Activated CD4-positive, CD25-positive, alpha-beta regulatory T cell treated with anti-CD3 and anti-CD28 coated beads, Interleukin-2, amount 50 U/mL, for 16 hours (primary cell): ENCODE measurements at places on chromosomes 1 and 21.

DNA sequence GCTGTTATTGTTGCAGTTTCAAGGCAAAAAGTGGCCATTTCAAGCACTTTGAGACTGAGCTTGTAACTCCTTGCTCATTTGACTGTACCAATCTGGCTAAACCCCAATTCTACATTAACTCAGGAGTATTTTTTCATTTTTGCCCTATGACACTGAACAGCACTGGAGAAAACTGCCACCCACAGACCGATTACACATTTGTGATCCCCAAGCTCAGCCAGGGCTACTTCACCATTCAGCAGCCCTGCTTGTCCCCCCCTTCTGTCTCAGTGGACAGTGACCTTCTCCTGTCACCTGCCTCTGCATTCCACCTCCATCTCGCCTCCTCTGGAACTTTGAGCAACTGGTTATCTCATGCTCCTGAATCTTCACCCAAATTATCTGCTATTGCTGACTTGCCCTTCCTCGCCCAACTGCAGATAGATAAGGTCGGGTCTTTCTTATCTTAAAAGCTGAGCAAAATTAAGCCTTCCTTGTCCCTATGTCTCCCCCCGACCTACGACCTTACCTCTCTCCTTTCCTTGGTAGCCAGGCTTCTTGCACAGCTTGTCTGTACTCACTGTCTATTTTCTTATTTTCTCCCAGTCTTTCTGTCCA is 25.3 kb downstream of the SPATA46 start:
- DNase-seq, result no peak

- no peak for DNase-seq
Measured at GRCh38 chr21:17636711-17637110, 24.0 kb upstream of the BTG3 start.

DNA sequence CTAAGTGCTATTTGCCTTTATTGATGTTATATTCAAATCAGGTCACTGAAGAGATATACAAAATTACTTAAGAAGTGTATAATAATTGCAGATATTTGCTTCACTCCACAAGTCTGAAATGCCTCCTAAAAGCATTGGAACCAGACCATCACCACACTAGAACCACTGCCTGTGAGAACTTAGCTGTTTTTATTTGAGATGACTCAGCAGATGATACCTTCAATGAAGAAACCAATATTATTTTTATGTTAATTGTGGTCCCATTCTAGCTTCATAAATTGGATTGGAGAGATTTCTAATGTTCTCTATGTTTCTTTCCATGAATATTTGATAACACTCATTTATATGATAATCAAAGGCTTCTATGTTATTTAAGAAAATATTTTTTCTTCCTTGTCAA is 740.6 kb downstream of the KCNT2 start:
- DNase-seq, result no peak

- no peak for DNase-seq
Measured at GRCh38 chr21:21713651-21714180, 715.5 kb downstream of the NCAM2 start.

DNA sequence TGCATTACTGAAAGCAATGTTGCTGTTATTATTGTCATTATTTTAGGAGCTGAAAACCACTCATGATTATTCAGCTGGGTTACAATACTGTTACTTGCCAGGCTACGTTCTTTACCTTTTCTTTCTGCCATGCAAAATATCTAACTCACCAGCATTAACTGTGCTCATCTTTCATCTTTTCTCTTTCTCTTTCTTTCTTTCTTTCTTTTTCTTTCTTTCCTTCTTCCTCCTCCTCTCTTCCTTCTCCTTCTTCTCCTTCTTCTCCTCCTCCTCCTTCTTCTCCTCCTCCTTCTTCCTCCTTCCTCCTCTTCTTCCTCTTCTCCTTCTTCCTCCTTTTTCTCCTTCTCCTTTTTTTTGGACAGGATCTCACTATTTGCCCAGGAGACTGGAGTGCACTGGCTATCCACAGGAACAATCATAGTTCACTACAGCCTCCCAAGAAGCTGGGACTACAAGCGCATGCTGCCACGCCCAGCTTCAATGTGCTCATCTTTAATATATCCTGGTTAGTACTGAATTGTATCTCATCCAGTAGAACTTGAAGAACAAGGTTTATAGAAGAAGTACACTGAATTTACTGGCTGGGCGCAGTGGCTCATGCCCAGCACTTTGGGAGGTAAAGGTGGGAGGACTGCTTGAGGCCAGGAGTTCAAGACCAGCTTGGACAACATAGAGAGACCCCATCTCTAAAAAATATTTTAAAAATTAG is 6.9 kb upstream of the ZMYM4 start:
- DNase-seq, result no peak

DNA sequence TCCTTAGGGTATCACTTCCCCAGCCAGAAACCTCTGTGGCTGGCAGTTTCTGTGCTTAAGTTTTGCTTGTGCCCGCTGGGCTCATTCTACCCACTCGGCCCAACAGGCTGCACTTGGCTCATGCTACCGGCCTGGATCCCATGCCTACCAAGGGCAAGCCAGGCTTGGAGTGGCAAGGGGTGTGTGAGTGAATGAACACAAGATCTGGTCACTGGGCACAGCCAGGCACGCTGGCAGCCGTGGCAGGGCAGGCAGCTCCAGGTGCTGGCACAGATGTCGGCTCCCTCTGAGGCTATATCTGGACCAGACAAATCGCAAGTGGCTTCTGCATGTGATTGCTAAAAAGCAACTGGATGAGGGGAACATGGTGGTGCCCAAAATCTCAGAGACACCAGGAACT is 740.5 kb upstream of the B3GALT2 start:
- DNase-seq, result no peak

DNA sequence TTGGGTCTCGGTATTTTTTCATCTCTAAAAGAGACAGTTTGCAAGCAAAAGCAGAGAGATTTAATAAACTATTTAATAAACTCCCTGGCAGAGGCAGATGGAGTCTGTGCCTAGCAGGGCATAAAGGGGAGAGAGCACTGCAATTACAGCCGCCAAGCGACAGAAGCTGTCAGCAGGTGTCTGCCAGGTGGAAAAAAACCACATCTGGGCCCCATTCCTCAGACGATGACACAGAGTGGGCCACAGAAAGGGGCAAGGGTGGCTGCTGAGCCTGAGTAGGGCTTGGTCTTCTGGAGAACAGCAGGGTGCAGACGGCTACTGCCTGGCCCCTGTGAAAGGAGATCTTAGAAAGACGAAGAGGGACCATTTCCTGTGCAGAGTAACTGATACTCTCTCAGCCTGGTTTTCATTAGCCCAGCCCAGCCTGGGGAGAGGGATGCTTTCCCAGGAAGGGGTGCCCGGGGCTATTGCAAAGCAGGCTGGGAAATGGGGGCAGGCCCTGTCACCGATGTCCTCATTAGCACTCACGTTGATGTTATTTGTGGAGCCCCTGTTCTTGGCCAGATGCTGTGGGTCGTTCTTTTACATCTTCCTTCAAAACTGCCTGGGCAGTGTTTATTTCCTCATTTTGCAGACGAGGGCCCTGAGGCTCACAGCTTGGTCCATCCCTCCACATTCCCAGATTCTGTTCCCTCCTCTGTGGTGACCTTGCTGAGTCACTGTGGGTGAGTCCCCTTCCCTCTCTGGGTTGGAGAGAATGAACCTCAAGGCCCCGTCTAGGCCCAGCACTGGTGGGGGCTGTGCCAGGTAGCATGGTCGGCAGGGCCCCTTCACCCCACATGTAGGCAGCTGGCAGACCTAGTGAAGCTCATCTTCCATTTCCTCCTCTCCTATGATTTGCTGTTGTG is 472.7 kb downstream of the PTPRU start:
- DNase-seq, result no peak

- no peak for DNase-seq
Measured at GRCh38 chr1:236458996-236459395, 64.8 kb upstream of the LGALS8 start.

DNA sequence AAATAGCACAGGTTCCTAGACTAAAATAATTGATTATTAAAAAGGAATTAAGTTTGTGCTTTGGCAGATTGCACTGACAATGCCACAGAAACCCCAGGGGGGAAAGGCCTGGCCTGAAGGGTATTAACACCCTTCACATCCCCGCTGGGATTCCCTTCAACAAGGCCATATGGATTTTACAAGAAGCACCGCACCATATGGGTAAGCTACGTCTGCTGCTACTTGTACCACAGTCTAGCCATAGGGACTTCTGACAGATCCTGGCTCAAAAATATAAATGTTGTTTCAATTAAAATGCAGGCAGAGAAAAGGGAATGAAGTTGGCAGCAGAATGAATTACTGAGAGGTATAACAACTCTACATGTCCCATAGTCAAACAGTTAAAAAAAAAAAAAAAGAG is 101.0 kb downstream of the DENND1B start:
- no peak for DNase-seq

- DNase-seq, result no peak
Measured at GRCh38 chr1:175148068-175148467, 44.5 kb downstream of the KIAA0040 start.

- DNase-seq, result no peak
Measured at GRCh38 chr1:154478013-154478412, 24.0 kb upstream of the TDRD10 start.

DNA sequence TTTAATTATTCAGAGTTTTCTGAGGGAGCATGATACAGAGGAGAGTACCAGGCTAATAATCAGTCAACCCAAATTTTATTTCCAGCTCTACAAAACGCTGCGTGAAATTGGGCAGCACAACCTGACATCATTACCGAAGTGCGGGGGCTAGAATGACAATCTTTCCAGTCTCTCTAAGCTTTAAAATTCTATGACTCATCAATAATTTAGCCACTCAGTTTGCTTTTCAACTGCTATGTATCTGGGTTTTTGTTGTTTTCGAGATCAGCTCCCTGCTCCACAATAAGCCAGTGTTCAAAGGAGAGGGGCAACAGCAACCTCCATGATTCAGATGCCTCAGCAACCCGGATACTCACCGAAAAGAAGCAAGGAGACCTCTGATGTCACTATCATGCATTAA is 13.9 kb downstream of the SORT1 start:
- DNase-seq, result no peak

- no peak for DNase-seq
Measured at GRCh38 chr1:56188221-56188620, 391.1 kb downstream of the PLPP3 start.

DNA sequence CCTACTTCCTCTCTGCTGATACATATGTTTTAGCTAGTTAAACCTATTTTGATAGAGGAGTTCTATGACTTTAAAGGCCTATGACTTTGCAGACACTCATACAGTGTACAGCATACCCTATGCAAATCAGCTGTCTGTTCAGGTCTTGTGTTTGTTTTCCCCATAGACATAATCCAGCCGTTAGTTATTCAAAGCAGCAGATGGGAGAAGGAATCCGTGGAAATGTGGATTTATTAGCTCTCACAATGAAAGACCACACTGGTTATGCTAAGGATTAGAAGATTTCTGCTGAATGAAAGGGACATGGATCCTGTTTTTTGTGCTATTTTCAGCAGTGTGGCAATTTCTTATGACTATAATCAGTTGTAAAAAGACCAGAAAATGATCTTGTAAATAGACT is 59.8 kb downstream of the MAST2 start:
- DNase-seq, result no peak

GRCh38 chr1:36411674-36412648 is 14.3 kb upstream of the LSM10 start:
- DNase-seq, result no peak

GRCh38 chr1:199856216-199856780 is 171.2 kb upstream of the NR5A2 start:
- DNase-seq, result no peak

DNA sequence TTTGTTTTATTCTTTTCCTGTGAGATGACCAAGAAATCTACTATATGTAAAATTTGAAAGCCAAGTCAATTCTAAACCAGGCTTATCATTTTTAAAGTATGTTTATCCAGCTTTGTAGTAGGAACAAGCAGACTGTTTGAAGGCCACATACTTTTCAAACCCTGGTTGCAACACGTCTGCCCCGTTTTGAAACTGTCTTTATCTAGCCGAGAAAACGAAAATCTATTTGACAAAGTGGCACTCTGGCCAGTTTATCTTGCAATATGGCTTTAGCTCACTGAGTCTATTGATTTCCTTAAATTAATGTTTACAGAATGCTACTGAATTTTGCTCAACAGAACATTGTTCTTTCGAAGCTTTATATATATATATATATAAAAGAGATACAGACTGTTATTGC is 39.7 kb downstream of the PROX1 start:
- DNase-seq, result no peak

DNA sequence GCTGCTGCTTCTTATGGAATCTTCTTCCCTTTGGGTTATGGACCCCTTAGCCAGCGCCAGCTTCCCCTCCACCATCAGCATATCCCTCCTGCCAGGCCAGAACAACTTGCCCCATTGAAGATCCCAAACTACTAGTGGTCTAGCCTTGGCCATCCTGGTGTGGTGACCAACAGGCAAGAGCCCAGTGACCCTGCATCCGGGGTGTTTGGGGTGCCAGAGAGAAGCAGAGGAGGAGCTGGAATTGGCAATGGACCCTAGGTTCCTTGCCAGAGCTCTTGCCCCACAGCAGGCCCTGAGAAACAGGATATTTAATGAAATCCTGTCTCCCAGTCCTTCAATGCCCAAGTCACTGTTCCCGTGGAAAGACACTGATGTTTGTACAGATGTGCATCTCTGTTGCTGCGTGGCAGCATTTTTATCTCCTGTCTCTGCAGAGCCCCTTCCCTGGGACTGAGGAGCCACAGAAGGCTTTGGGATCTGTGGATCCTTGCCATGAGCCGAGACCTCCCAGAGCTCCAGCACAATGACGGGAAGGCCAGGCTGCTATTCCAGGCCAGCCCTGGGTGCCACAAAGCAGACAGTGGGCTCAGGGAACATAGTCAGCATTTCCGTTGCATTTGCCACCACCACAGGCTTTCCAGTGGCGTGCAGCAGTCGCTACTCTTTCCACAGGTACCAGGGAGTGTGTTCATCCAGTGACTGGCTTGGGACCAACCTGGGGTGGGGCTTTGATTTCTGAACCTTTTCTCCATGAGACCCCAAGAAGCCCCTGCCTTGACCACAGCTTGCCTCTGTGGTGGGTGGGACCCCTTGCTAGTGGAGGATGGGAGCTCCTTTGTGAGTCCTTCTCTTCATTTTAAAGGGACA is 21.6 kb downstream of the NAV1 start:
- DNase-seq, result no peak

DNA sequence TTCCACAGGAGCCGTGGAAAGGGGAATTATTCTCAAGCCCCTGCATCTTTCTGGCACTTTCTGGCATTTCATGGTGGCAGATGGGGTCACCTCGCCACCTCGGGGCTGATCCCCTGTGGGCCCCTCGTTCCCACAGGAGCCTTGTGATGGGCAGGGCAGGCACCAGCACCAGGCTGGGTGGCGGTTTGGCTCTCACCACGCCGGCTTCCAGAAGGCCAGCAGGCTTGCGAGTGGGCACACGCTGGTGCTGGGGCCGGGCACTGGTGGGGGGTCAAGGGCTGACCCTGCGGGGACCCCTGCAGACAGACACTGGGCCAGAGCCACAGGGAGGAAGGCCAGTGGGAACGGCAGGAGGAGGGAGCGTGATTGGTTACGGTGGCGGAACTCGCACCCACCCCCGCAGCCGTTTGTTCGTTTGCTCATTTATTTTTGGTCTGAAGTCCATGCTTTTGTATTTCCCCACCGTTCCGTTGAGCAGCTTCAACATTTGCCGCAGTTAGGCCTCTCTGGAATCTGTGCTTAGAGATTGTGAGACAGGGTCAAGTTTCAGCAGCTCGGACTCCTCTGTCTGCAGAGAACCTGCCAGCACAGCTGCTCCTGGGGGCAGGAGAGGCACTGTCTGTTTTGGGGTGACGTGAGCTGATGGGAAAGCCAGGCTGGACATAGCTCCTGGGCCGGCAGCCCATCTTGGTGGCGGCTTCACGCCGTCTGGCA is 5.3 kb downstream of the COL18A1 start:
- no peak for DNase-seq
